Activated T-helper 1 cell treated with anti-CD3 and anti-CD28 coated beads, Interleukin-12 subunit alpha, Interleukin-12 subunit beta, Interleukin-2, Interleukin-4 antibody, amounts not matched to agents 30 ng/mL and 10 ng/mL and 1 ng/mL, durations not matched to agents 14 hours and 24 hours and 36 hours (primary cell): ENCODE measurements at places on chromosomes 12 and 14. TPM values are rescaled to one million over a fixed set of nuclear protein-coding genes. Genes with fewer than 3 reads are reported as not detected.

- no peak overlapping the region for H3K4me3 ChIP-seq
- H3K4me1 ChIP-seq: no peaks in the 10 kb centered on the region
- DNase-seq: no peak
- peaks cover 5% of the 10 kb centered on the region for H3K27me3 ChIP-seq
These were observed 157.4 kb downstream of the EFCAB11 start for GRCh38 chr14:89797148-89797547.

The KLRC1 gene
- total RNA-seq: 0.12 and 0.18 TPM in 2 replicates

The MSI1 gene
- 0.07 TPM in 1 of 2 replicates, not detected in the other for total RNA-seq

- peaks cover 25% of the 10 kb centered on the region for H3K36me3 ChIP-seq
- DNase-seq: no peak
- H3K27ac ChIP-seq: no peak overlapping the region
These were observed 2.8 kb downstream of the MED21 start for GRCh38 chr12:27025116-27025515.

- no peak overlapping the region for H3K27ac ChIP-seq
- H3K27me3 ChIP-seq: no peaks in the 10 kb centered on the region
- H3K4me1 ChIP-seq: no peaks in the 10 kb centered on the region
- no peak overlapping the region for H3K4me3 ChIP-seq
These were observed 52.9 kb downstream of the SETD3 start for GRCh38 chr14:99427632-99428300.

DNA sequence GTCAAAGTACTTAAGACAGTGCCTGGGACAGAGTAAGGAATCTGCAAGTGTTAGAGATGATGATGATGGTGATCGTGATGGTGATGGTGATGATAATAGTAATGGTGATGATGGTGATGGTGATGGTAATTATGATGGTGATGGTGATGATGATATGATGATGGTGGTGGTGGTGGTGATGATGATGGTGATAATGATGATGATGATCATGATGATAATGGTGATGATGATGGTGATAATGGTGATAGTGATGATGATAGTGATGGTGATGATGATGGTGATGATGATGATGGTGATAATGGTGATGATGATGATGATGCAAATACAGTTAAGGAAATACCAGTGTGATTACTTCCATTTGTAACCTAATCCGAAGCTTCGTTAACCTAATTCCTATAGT is 5.2 kb upstream of the TMEM132C start:
- no peak overlapping the region for H3K27ac ChIP-seq
- H3K4me1 ChIP-seq: no peaks in the 10 kb centered on the region
- peaks cover 11% of the 10 kb centered on the region for H3K27me3 ChIP-seq

DNA sequence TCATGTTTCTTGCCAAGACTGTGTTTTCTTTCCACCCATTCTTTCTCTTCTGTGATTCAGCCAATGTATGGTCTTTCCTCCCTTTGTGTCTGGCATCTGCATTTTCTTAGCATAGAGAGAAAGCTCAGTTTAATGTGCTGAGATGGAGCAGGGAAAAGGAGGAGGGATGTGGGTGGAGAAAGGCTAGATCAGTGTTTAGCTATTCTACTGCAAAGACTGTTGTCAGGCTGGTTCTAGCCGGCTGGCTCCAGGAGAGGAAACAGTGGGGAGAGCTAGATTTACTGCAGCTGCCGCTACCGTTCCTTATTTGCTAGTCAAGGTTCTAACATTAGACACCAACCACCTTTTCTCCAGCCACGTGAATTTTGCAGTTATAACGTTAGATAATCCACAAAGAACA is 5.2 kb upstream of the RIMKLB start:
- H3K27ac ChIP-seq: no peak overlapping the region
- H3K4me1 ChIP-seq: peaks cover 6% of the 10 kb centered on the region
- H3K27me3 ChIP-seq: peaks cover 44% of the 10 kb centered on the region

The RNF41 gene
- 46.9 and 47.2 TPM in 2 replicates for total RNA-seq
